Activated CD4-positive, alpha-beta T cell treated with anti-CD3 and anti-CD28 coated beads, Interleukin-2, amount 50 U/mL, for 24 hours (primary cell): ENCODE measurements at places on chromosomes 5 and 9.

DNA sequence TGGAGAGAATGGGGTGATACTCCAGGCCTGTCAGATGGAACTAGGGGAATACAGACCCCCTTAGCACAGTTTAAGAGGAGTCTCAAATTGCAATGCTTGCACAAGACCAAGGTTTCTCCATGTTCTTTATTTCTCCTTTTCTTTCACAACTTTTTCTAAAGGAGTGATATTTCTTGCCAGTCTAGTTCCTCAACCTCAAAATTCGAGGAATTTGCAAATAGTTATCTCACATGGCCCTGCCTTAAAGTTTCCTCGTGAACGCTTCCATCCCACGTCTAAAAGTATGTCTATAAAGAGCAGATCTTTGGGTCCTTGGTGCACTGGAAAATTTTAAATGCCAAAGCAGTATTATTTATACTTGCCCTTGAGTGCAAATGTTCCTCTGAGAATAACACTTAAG is 373.8 kb upstream of the KLF4 start:
- no peak for DNase-seq

GRCh38 chr5:168798065-168799023 is 219.2 kb upstream of the PANK3 start:
- no peak for DNase-seq

- no peak for DNase-seq
These were observed 98.6 kb upstream of the TLE1 start for GRCh38 chr9:81787747-81788632.

DNA sequence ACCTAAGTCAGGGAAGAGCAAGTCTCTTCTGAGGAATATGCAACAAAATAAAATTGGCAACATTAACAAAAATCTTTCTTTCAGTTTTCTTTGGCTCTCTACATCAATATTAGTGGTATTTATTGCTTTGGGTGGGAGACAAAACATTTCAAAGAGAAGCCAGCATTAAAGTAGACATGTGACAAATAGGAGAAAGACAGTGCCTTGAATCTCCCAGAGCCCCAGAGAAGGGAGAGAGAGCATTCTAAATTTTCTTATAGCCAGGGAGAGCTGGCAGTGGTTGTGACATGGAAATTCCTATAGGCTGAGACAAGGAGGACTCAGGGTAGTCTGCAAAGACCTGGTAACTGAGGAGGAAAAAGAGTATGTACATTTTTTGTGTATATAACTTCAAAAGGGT is 79.4 kb upstream of the NREP start:
- no peak for DNase-seq

GRCh38 chr5:123671711-123672456 is 159.9 kb downstream of the CSNK1G3 start:
- no peak for DNase-seq

DNA sequence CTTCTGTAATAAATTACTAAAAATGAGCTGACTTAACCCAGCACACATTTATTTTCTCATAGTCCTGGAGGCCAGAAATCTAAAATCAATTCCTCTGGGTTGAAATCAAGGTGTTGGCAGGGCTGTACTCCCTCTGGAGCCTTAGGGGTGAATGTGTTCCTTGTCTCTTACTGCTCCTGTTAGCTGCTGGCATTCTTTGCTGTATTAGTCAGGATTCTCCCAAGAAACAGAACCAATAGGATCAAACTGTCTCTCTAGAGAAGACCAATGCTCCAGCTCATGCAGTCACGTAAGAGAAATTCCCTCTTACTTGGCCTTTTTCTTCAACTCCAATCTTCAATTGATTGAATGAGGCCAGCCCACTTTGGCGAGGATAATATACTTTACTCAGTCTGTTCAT is 15.3 kb upstream of the CD180 start:
- DNase-seq: no peak

GRCh38 chr5:98781964-98782363 is 8.5 kb downstream of the RGMB start:
- no peak for DNase-seq

DNA sequence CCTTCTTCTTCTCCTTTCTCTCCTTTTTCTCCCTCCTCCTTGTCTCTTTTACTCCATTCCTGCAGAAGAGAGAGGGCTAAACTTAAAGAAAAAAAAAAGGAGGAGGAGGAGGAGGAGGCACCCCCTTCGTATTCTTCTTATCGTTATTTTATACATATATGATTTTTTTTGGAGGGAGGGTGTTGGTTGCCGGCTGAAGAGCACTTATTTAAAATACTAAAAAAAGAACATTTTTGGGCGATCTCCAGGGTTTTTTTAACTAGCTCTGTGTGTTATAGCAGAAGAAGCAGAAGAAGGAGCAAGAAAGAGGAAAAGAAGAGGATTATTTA is 381 bp downstream of the NR2F1 start:
- no peak for DNase-seq

DNA sequence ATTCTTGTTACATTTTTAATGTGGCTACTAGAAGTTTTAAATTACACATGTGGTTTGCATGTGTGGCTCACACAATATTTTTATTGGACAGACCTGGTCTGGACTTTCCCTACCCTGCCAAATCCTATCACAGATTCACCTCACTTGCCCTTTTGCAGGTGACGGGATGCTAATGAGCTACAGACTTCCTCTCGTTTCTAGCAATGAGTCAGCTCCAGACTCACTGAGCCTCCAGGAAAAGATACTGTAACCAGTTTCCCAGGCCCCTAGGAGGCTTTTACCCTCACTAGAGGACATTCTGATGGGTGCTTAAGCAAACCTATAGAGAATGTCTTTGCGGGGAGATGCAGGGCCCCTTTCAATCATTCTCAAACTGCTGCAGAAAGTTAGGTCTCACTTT is 135.4 kb downstream of the WDR41 start:
- peak; percentile 30 for DNase-seq

GRCh38 chr5:135482381-135482933 is 30.3 kb upstream of the TIFAB start:
- no peak for DNase-seq

DNA sequence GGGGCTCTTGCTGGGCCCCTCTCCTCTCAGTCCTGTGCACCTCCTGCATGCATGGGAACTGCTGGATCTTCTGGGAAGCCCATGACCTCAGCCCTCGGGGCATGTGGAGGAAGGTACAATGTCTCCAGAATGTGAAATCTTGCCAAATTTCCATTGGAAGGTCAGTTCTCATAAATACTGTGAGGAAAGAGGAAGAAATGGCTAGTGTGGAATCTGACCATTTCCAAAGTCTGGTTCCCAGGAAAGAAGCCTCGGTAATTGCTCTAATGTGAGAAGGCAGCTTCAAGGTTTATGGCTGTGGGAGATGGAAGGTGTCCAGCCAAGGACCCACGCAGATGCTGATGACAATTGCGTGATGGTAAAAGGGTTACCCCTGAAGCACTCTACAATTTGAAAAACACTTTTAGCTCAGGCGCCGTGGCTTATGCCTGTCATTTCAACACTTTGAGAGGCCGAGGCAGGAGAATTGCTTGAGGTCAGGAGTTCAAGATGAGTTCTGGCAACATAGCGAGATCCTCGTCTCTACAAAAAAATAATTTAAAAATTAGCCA is 8.1 kb upstream of the IL17B start:
- no peak for DNase-seq

DNA sequence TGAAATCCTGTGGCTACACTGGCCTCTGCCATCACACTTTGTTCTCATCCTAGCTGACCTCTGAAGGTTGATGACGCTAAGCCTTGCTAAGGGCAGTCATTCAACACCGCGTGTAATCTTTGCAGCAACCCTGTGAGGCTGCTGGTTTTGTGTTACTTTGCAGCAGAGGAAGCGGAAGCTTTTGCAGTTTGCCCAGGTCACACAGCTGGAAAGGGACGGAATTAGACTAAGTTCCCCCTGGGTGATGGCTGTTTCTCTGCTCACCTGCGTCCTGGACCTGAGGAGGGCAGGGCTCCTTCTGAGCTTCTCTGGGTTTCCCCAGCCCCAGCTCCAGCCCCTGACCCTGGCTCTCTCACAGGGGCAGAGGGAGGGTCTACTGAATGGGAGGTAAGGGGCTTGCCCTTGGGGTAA is 7.3 kb upstream of the SLC25A51 start:
- DNase-seq: no peak

GRCh38 chr5:61496860-61497259 is 164.8 kb downstream of the ZSWIM6 start:
- no peak for DNase-seq

DNA sequence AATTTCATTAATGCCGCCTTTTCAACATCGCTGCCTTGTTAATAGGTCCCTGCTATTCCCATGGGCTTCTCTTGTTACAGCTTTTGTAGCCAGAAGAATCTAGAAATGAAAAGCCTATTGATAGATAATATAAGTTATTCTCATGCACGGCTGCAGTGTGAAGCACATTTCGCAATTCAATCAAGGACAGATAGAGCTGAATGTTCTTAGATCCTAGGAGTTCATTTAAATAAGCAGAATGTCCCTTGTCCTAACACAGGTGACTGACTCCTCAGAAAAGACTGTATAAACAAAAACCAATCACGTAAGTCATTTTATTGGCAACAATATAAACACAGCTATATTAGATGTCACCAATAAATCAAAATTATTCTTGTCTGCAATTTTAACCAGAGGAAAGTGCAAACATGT is 9.4 kb downstream of the GLIS3 start:
- no peak for DNase-seq

- no peak for DNase-seq
These were observed 177.2 kb downstream of the ERCC6L2 start for GRCh38 chr9:96052686-96053085.

DNA sequence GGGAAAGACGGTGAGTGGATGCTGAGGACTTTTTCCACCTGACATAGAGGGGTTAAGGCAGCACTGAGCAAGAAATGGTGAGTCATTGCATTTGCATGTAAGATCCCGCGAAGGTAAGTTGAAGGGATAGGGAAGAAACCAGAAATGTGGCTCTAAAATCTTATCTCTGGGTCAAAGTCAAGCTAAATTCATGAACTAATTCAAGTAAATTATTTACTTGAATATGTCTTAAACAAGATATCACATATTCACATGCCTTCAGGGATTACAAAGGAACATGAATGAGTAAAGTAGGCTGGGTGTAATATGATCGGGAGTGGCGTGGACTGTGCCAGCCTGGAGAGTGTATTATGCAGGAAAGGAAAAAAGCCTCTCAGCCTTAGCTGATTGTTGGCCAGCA is 74.4 kb upstream of the EQTN start:
- DNase-seq: no peak

DNA sequence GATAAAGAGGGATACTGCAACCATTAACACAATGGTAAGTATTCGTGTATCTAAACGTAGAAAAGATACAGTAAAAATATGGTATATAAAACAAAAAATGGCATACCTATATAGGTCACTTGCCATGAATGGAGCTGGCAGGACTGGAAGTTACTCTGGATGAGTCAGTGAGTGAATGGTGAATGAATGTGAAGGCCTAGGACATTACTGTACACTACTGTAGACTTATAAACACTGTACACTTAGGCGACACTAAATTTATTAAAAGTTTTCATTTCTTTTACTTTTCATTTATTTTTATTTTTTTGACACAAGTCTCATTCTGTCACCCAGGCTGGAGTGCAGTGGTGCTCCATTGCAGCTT is 14.1 kb downstream of the TDRD7 start:
- no peak for DNase-seq

GRCh38 chr5:39080597-39081204 is 6.5 kb upstream of the RICTOR start:
- DNase-seq: no peak

GRCh38 chr5:173691931-173692330 is 75.5 kb upstream of the BOD1 start:
- DNase-seq: no peak

DNA sequence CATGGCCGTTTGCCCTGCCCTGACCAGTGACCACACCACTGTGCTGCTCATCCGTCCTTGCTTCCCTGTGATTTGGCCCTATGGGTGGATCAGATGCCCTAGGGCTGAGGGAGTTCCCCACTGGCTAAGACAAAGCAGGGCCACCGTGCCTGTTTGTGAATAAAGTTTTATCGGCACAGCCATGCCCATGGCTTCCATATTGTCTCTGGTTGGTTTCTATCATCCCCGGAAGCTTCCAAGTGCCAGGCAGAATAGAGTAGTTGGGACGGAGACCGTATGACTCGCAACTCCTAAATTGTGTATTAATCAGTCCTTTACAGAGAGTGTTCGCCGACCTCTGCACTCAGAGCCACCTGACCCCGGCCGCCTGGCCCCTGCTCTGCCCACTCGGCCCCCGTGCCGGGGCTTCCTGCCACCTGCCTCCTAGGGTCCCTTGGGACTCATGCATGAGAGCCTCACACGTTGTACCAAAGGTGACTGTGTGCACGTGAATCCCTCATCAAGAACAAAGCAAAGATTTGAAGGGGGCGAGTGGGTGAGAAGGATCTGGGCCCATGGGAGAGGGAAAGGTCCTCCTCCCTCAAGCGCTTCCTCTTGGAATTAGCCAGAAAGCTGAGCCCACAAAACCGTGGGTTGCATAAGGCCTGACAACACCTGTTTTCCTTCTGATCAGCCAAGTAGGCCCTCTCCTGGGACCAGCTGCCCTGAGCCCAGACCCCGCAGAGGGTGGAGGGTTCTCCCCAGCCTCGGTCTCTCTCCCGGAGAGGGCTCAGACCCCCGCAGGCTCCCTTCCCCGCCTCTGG is 11.7 kb upstream of the FCN2 start:
- no peak for DNase-seq

DNA sequence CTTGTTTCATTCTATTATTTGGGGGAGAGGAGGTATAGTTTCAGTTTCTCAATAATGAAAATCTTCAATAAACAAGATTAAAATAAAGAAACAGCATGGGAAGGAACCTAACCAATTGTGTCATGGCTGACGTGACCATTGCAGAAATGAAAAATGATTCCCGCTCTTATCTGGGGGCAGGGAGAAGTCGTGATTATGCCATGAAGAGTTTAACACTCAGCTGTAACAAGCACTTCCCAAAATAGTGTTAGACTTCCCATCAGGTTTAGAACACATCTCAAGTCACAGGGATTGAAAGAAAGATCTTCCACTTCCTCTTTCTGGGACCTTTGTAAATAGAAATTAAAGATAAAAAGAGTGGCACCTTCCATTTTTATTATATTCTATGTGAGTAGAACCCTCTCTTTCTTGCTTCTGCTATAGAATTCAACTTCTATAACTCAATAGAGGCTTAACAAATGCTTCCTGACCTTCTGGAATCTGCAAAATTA is 122.2 kb downstream of the TRPM6 start:
- no peak for DNase-seq
